ENCODE measurements at places on chromosomes 11 and 22. TPM values are rescaled to one million over a fixed set of nuclear protein-coding genes. Genes with fewer than 3 reads are reported as not detected.

OR2AG1 gene
- total RNA-seq: not detected

SYTL2 gene
- total RNA-seq: 9.3 TPM

GRCh38 chr22:26056455-26057200, 112.6 kb upstream of the SEZ6L start:
- no peak for DNase-seq

GRCh38 chr22:32204040-32204855, 625 bp downstream of the RFPL2 start:
- no peak for DNase-seq

GRCh38 chr22:36292823-36293530, 40.0 kb downstream of the APOL1 start:
- no peak for DNase-seq

DNA sequence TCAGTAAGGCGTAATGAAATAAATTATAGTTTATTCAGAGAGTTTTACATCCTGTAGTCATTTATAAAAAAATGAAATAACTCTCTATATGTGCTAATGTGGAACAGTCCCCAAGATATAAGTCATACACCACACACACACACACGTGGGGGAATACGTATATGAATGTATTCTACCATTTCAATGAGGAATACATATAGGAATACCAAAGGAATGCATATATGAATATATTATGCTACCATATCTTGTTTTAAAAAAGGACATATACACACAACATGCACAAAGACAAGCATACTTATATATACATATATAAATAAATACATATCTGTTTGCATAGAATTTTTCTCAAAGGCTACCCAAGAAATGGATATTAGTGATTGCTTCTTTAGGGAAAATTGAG, 39.6 kb upstream of the GRIK4 start:
- DNase-seq: no peak

DNA sequence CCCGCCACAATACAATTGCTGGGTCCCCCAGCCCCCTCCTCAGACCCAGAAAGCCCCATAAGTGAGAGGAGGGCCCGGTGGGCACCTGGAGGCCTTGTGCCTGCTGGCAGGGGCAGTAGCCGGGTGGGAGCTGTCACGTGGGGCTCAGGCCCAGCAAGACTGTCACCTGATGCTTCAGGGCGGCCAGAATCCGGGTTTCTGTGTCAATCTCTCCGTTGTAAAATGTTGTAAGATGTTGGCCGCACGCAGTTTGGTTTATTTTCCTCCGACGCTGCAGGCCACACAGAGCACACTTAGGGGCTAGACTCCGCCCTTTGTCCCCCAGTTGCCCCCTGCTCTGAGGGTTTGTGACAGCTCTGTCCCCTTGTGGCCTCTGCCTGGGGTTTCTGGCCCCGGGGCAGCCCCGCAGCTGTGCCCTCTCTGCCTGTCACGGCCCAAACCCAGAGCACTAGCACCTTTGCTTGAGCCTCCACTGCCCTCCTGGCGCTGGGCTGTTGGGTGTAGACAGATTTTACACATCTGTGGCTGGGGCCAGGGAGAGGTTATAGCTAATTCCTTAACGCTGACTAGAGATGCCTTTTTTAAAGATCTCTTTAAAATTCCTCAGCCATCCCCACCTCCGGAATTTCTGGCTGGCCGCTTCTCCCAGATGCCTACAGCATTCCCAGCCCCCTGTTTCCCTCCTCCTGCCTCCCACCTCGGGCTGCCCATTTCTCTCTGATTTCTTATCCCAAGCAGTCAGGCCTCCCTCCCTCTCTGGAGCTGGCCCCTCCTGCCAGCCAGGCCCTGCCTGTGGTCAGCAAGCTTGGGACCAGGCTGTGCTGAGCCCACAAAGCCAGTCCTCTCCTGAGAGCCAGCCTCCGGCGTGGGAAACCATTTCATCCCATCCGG, 3.2 kb upstream of the PRR5 start:
- no peak for DNase-seq
